ENCODE measurements at places on chromosomes 6 and 20.

DNA sequence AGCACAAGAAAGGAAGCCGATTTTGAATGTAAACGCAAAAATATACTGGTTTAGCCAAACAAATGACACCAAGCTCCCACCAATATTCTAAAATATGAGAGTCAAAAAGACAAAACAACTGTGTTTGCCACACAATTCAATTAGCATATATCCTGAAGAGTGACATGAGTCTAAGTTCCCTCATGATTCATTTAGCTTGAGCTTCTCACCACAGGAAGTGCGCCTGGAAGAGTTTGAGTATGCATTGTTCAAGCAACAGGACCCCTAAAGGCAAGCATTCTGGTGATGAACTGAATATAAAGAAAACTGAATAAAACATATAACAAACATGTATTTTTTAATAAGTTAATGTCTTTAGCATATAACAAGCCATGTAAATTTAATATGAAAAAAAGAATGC is 115.2 kb upstream of the RUNX2 start:
- DNase-seq = no peak

GRCh38 chr6:129370268-129370916 is 339.6 kb downstream of the ARHGAP18 start:
- DNase-seq = no peak

GRCh38 chr6:5403076-5403475 is 141.8 kb downstream of the FARS2 start:
- no peak for DNase-seq

DNA sequence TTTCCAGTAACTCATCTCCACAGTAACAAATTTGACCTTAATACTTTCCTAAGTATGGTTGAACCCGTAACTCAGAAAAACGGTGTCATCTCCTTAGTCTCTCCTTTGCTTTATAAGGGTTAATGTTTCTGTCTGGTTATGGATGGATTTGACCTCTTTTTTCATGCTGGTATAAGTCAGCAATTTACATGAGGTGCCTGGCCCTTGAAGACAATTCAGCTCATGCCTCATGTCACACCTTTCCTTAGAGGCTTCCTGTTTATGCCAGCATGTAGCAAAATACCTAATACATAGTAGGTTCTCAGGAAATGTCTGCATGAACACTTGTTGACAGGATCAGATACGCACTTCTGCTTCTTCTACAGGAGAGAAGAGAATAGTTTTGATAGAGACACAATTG is 37.7 kb upstream of the C20orf144 start:
- DNase-seq = no peak

DNA sequence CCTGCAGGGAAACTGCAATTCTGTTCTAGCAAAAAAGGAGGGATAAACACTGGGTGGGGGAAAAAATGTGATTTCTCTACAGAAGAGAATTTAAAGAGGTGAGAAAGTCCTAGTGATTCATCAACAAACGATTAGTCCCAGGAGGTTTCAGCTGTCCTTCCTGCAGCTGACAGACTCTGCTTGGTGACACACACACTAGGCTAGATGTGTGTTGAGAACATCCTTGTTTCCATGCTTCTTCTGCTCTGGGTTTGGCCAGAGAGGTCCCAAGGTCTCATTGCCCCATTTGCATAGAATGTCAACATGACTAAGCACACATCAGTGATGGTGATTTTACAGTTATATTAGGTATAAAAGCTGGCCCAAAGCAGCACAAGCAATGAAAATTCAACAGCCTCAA is 258.3 kb downstream of the NFATC2 start:
- no peak for DNase-seq

DNA sequence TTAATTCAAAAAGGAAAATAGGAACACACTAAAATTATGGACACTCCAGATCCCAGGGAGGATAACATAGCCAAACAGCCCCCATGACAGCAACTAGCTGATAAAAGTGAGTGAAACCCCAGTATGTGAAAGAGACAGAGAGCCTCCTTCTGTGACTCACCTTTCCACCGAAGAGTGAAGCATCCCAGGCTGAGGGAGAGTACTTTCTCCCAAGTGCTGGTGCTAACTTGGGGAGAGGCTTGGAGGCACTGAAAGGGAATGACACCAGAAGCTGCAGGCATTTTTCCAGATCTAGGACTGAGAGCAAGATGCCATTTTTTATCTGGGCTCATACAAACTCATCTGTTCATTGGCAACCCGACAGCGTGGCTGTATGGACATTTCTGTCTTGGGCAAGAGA is 339.8 kb downstream of the HTR1B start:
- DNase-seq = no peak

DNA sequence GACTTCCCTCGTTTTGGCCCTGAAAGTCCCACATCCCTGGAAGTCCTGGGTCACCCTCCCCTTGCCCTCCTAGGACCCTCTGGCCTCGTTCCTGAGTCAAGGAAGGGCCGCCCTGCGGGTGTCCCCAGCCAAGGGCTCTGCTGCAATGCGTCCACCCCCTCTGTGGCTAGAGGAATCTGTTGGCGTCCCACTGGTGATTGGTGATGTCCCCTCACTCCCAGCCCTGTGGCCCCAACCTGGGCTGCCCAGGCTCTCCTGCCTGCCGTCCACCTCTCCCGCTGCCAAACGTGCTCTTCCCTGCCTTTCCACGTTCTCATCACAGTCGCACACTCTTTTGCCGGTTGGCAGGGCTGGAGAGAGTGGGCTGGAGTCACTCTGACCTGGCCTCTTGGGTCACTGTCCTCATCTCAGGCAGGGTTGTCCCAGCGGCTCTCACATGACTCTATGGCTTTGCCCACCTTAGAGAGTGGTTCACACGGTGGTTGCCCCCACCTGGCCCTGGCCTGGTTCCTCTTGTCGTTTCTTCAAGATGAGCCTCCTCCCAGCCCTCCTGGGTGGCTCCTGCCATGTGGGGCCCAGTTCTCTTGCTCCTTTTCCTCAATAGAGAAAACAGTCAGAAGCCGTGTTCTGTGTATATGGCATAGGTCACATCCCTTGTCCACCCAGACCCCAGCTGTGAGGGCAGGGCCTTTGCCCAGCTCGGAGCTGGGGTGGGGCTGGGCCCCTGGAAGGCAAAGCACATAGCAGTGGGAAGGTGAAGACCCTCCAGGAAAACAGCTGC is 100.9 kb downstream of the TMEM242 start:
- no peak for DNase-seq

DNA sequence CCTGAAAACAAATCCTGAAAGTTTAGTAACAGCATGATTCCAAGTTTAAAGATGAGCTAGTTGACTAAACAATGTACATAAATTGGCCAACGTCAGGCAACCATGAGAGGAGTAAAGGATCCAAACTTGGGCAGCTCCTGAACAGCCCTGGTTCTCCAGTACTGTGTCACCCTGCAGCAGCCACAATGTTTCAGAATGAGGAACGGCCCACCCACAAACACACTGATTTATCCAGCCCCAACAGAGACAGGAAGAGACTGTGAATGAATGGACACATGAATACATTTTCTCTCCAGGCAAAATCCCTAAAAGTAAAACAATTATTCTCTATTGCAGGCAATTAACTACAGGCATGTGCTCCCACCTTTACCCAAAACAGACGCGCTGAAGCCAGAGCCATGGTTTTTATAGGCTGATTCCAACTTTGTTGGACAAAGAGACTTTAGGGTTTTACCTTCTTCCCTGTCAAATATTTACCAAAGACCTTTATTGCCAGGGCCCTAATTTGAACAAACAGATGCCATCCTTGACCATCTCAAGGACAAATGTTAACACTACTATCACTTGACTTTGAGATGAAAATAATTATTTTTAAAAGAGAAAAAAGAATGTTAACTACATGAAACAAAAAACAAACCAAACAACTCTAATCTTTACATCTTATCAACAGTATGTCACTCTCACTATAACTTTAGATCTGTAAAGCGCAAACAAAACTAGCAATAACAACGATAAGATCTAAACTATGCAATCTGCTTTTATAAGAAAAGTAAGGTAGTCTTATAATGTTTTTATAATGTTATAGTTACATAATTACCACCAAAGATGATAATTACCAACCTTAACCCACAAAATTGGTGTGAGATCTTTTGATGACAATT is 22.9 kb downstream of the CNKSR3 start:
- no peak for DNase-seq

- DNase-seq = no peak
Observed at GRCh38 chr6:4133941-4134838, 1.2 kb downstream of the ECI2 start.

- DNase-seq = no peak
Observed at GRCh38 chr6:150940941-150941340, 75.4 kb downstream of the MTHFD1L start.

GRCh38 chr6:54031169-54031568 is 80.1 kb upstream of the MLIP start:
- DNase-seq = no peak

GRCh38 chr6:121064345-121064744 is 269.9 kb downstream of the TBC1D32 start:
- no peak for DNase-seq

DNA sequence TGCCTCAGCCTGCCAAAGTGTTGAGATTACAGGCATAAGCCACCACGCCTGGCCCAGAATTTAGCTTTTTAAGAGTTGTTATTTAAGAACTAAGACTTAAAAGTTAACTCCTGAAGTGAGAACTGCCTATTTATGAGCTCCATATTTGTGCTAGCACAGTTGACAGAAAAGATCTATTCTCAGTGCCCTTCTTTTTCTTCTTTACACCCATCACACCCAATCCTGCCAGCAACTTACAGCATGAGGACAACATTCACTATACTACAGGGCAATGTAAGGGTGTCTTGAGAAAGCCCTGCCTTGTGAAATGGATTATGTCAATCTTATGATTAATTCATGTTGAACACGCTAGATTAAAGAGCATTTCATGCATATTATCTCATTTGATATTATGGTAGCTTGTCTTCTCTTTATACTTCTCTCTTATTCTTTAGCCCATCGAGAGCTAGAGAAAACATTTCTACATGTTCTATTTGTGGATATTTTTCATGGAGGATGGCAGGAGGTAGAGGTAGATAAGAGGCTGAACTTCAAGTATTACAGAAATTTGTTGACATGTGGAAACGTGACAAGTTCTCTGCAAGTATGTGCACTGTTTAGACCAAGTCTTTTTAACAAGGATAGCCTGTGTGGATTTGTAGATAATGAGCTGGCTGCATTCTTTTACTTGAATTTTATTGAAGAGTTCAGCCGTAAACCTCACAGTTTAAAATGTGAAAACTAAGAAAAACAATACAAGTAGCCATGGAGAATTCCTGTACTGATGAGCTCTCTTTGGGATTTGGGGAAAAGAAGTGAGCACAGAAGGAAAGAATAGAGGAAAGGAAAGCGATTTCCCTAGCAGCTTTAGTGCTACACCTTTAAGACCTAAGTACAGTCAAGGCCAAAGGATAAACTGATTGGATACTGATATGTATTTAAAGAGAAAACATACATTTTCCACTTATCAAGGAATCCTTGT is 212.2 kb downstream of the ARHGAP18 start:
- no peak for DNase-seq

DNA sequence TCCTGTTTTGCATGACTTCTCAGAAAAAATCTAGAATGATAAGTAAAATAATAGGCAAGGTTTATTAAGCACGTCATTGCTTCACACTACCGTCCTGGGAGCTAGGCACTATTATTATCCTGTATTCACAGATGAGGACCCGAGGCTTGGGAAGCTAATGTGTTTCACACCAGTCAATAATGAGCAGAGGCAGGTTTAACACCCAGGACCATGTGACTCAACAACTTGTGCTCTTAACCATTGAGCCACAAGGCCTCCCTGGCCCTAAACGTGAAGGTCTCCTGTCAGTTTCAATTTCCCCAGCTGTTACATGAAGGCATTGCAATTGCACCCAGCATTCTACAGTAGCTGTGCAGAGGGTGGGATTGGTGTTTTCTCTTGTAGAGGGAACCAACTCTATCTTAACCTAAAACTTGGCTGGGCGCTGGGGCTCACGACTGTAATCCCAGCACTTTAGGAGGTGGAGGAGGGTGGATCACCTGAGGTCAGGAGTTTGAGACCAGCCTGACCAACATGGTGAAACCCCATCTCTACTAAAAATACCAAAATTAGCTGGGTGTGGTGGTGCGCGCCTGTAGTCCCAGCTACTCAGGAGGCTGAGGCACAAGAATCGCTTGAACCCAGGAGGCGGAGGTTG is 191.2 kb downstream of the BCAS1 start:
- no peak for DNase-seq

GRCh38 chr20:20747298-20747697 is 34.9 kb upstream of the RALGAPA2 start:
- no peak for DNase-seq

GRCh38 chr20:35947907-35948306 is 6.4 kb downstream of the SCAND1 start:
- DNase-seq = no peak

DNA sequence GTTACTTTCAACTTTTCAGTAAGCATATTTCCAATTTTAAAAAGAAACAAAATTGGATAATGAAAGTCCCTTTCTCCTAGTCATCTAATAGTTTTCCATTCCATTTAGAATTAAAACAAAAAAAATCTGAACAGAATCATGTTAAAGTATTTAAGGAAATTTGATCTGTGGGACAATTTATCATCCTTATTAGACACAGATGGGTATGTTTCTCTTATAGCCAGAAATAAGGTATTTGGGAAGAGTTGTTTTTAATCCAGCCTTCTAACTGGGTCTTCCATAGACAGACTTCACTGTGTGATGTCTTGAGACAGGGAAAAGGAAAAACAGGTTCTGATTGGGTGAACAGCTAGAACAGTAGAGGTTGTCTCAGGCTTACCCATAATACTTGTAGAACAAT is 39.5 kb upstream of the STXBP5 start:
- no peak for DNase-seq

DNA sequence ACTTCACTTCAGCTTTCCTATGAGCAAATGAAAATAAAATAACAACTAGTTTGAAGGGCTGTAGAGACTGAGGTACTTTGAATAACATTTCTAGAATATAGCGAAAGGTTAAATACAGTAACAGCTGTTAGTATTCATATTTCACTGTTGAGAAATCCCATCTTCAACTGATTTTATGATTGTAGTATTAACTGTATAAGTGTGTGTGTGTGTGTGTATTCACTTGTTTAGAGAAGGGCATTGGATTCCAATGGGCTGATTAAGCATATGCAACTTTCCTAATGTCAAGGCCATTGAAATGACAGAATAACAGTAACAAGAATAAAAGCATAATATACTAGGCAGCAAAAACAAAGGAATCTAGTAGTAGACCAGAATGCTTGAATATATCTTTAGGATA is 957.5 kb upstream of the EPHA7 start:
- DNase-seq = no peak

GRCh38 chr6:2763345-2763841 is 1.8 kb upstream of the WRNIP1 start:
- no peak for DNase-seq

GRCh38 chr6:109009962-109010704 is 84.5 kb downstream of the SESN1 start:
- DNase-seq = no peak

- DNase-seq = no peak
Observed at GRCh38 chr6:141316236-141316635, 816.5 kb upstream of the GJE1 start.

GRCh38 chr20:55649254-55649653 is 356.1 kb downstream of the CBLN4 start:
- DNase-seq = no peak

DNA sequence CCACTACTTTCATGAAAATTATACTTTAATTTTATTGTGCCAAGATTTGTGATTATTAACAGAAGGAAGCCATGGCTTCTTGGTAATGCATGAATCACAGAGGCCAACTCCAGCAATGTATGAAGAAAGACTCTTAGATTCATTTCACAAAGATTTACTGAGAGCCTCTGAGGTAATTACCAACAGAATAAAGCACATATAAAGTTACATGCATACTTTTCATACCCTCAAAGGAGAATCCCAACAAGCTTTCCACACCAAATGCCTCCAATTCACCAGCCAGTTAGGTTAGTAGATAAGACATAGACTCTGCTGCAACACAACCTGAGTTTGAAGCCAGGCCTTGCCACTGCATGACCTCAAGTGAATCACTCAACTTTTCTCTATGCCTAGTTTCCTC is 41.9 kb downstream of the HBS1L start:
- no peak for DNase-seq
